GM23338 (cell line): ENCODE measurements at places on chromosomes 2 and 18. TPM values are rescaled to one million over a fixed set of nuclear protein-coding genes. Genes with fewer than 3 reads are reported as not detected.

- H3K4me1 ChIP-seq = no peaks in the 10 kb centered on the region
- DNase-seq = no peak
- H3K36me3 ChIP-seq = no peaks in the 10 kb centered on the region; the same call in 1 of the 2 replicates
- no peak overlapping the region for H3K4me3 ChIP-seq
- no peak overlapping the region for H3K27ac ChIP-seq
- no peaks in the 10 kb centered on the region for H3K27me3 ChIP-seq
Observed at GRCh38 chr2:172701250-172701649, 34.4 kb upstream of the RAPGEF4 start.

- no peaks in the 10 kb centered on the region for H3K4me1 ChIP-seq
- no peaks in the 10 kb centered on the region for H3K36me3 ChIP-seq
- no peak overlapping the region for H3K27ac ChIP-seq
- H3K4me3 ChIP-seq = no peak overlapping the region
- DNase-seq = no peak
- no peaks in the 10 kb centered on the region for H3K27me3 ChIP-seq
Observed at GRCh38 chr2:200746301-200746700, 65.4 kb upstream of the BZW1 start.

DNA sequence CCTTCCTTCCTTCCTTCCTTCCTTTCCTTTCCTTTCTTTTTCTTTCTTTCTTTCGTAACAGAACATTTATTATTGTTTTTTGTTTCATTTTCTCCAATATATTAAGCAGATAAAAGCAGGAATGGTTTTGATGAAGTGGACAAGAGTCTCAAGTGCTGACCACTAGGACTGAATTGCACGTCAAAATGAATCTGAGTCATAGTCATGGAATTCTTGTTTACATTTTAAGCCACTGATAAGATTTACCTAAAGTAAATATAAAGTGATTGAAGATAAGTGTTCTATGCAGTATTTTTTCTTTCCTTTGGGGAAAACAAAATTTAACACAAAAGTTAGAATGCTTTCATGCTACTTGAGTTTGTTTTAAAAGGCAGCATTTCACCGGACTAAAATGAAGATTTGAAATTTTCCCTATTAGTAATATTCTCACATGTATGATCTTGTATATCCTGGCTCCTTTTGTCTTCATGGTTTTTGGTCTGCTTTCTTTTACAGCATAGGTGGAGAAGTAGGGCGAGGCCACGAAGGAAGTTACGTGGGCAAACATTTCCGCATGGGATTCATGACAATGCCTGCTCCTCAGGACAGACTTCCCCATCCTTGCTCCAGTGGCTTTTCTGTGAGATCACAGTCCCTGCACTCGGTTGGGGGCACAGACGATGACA lies 113.5 kb downstream of the NYAP2 start:
- DNase-seq = no peak
- H3K27me3 ChIP-seq = no peaks in the 10 kb centered on the region
- H3K36me3 ChIP-seq = no peaks in the 10 kb centered on the region
- no peak overlapping the region for H3K27ac ChIP-seq
- H3K4me1 ChIP-seq = no peaks in the 10 kb centered on the region

GRCh38 chr2:223472771-223473170 lies 129.4 kb downstream of the SCG2 start:
- H3K4me1 ChIP-seq = no peaks in the 10 kb centered on the region
- H3K27me3 ChIP-seq = no peaks in the 10 kb centered on the region
- no peak overlapping the region for H3K4me3 ChIP-seq
- H3K36me3 ChIP-seq = no peaks in the 10 kb centered on the region
- DNase-seq = no peak
- no peak overlapping the region for H3K27ac ChIP-seq

ACADL gene
- 0.39 TPM in 1 of 2 replicates, not detected in the other for total RNA-seq

TMEM163 gene
- 0.85 and 1.1 TPM in 2 replicates for total RNA-seq

POU3F3 gene
- 0.24 TPM in 1 of 2 replicates, not detected in the other for total RNA-seq

MYO3B gene
- 0.19 and 0.42 TPM in 2 replicates for total RNA-seq

DNA sequence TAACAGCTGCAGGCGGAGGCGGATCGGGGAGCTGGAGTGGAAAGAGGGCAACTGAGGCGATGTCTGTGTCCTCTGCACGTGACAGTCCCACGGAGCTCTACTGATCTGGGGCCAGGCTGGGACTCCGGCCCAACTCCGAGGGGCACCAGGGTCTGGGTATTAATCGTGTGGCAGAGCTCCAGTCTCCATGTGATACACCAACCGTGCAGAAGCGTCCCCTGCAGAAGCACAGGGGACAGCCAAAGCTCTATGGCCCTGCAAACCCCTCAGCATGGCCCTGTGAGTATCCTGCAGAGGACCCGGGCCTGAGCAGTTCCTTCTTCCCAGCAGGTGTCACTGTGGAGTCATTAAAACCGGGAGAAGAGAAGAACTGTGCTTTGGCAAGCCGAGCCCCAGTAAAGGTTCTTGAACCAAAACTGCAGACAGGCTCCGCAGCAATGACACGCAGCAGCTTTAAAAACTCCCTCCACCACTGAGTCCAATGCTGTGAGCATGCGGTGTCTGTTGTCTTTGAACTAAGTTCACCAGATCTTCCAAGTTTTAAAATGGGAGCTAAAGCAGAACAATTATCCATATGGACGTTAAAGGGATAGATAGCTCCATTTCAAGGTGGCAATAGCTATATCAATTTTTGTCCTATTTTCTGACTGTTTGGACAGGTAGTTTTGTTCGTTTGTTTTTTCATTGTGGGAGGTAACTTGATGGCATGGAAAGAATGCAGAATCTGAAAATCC lies 79.4 kb downstream of the TMEM182 start:
- no peak overlapping the region for H3K4me3 ChIP-seq
- H3K4me1 ChIP-seq = no peaks in the 10 kb centered on the region
- no peaks in the 10 kb centered on the region for H3K36me3 ChIP-seq
- no peak overlapping the region for H3K27ac ChIP-seq
- H3K27me3 ChIP-seq = no peaks in the 10 kb centered on the region

CCDC74A gene
- 47.8 and 64.6 TPM in 2 replicates for total RNA-seq

CHN1 gene
- 30.2 and 36.5 TPM in 2 replicates for total RNA-seq

NT5C1B gene
- total RNA-seq = not detected in 2 replicates

RTP5 gene
- total RNA-seq = 0.50 TPM in 1 of 2 replicates, not detected in the other

GRCh38 chr2:68837861-68838341 lies 33.3 kb downstream of the BMP10 start:
- no peak overlapping the region for H3K4me3 ChIP-seq
- H3K36me3 ChIP-seq = no peaks in the 10 kb centered on the region
- H3K27ac ChIP-seq = no peak overlapping the region
- no peaks in the 10 kb centered on the region for H3K27me3 ChIP-seq
- H3K4me1 ChIP-seq = no peaks in the 10 kb centered on the region

DNA sequence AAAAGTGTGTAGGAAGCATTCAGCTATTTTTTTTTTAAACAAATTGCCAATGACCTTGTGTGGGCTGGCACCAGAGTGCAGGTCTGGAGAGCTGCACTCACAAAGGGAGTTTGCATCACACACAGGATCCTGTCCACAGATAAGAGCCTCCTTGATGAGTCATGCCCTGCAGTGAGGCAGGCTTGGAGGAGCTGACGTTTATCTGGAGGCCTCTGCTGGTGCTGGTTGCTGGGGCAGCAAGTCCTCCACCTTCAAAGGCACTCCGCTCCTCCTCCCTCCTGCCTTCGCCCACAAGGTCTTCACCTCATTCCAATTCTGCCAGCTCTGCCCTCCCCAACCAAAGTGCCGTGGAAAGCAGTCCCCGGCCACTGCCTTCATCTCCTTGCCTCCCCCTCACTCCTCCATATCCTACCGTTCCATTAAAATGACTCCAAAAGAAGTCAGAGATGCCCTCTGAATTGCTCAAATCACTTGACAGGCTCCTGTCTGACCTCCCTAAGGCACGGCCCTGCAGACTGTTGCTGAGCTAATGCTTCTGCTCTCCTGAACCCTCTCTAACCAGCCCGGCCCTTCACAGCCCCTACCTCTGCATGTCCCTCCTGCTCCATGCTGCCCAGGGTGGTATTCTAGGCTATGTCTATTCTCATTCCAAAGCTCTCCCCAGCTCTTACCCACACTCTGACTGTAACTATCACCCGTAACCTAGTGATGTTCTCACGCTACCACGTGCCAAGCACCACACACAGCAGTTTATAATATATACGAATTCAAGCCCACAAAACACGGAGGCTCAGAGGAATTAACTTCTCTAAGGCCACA lies 30.9 kb downstream of the LONRF2 start:
- no peaks in the 10 kb centered on the region for H3K27me3 ChIP-seq
- H3K36me3 ChIP-seq = no peaks in the 10 kb centered on the region
- no peak for DNase-seq
- H3K4me1 ChIP-seq = peaks cover under 1% of the 10 kb centered on the region

DNA sequence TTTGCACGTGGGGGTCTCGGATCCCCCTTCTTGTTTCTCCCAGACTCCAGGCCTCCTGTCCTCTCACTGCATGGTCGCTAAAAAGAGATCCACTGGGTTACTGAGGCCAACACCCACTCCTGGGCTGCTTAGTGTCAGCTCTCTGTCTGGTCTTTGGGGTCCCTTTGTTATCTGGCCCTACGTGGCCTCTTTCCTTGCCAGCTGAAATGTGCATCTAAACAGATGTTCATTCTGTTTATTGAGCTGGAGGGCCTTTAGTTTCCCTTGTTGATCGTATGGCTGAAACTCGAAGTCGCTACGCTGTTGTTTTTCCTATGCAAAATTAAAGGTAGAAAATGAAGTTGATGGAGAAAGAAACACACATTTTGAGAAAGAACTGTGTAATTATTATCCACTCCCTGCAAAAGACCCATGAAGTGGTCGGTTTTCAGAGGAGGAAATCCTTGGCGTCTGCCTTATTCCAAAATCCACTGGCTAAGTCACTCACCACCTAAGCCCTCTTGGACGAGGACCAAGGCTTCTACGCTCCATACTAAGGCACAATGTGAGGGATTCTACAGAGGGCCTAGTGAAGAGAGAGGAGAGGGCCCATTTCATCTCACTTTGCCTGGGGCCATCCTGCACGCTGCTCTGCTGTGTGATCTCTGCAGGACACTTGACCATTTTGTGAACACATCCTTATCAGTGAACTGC lies 105.3 kb downstream of the GLI2 start:
- no peak for DNase-seq
- H3K36me3 ChIP-seq = no peaks in the 10 kb centered on the region
- peaks cover 7% of the 10 kb centered on the region; the same call in 1 of the 2 replicates for H3K4me1 ChIP-seq

GRCh38 chr2:40430776-40431599 lies 20.9 kb downstream of the SLC8A1 start:
- H3K27ac ChIP-seq = no peak overlapping the region
- no peak overlapping the region for H3K4me3 ChIP-seq

DNA sequence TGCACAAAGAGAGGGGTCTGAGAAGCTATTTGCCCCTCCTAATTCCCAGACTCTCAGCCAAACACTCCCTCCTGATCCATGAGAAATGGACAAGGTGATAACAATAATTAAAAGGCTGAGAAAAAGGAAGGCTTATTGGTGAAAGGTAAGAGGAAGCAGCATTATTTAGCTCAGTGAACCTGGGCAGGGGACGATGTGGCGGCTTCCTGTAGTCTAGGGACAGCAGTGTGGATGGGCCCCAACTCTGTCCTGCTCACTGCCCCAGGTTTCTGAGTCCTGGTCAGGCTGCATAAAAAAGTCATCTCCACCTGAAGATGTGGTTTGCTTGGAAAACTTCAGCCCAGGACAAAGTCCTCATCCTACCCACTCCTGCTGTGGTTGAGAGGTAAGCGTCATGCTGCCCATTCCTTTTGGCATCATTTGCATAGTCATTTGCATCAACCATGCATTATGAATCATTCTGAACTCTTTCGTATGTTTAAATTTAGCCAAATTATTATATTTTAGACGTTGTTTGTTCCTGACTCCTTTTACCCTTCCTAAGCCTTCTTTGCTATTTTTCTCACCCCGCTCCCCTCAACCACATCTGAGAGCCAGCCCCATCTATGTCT lies 126.8 kb downstream of the CLIP4 start:
- no peak overlapping the region for H3K4me3 ChIP-seq
- H3K4me1 ChIP-seq = no peaks in the 10 kb centered on the region
- DNase-seq = no peak
- no peak overlapping the region for H3K27ac ChIP-seq
- H3K27me3 ChIP-seq = no peaks in the 10 kb centered on the region
- H3K36me3 ChIP-seq = no peaks in the 10 kb centered on the region

- H3K4me1 ChIP-seq = peaks cover 67% of the 10 kb centered on the region
- H3K27me3 ChIP-seq = no peaks in the 10 kb centered on the region
- peak overlapping the region; percentile 75 for H3K27ac ChIP-seq
- peak overlapping the region; percentile 11; the same call in 1 of the 2 replicates for H3K4me3 ChIP-seq
- H3K36me3 ChIP-seq = no peaks in the 10 kb centered on the region
Observed at GRCh38 chr2:58976375-58977071, 735.4 kb upstream of the FANCL start.

- no peaks in the 10 kb centered on the region for H3K36me3 ChIP-seq
- no peaks in the 10 kb centered on the region for H3K27me3 ChIP-seq
- no peak overlapping the region for H3K4me3 ChIP-seq
- H3K4me1 ChIP-seq = no peaks in the 10 kb centered on the region
- no peak overlapping the region for H3K27ac ChIP-seq
Observed at GRCh38 chr2:217242947-217243346, 383.1 kb upstream of the TNP1 start.

DNA sequence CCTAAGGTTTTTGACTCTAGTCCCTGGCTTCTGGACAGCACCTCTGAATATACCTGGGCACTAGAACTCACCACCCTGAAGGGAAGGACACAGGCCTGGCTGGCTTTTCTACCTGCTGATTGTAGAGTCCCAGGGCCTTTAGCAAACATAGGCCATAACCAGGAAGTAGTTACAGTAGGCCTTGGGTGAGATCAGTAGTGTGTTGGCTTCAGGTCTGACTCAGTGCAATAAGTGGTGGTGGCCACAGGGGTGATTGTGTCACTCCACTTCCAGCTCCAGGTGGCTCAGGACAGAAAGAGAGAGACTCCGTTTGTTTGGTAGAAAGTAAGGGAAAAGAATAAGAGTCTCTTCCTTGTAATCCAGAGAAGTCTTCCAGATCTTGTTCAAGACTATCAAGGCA lies 101.7 kb upstream of the LGALSL start:
- H3K4me1 ChIP-seq = no peaks in the 10 kb centered on the region
- DNase-seq = no peak
- H3K27me3 ChIP-seq = no peaks in the 10 kb centered on the region
- H3K4me3 ChIP-seq = no peak overlapping the region

- DNase-seq = no peak
- no peak overlapping the region for H3K27ac ChIP-seq
- H3K27me3 ChIP-seq = no peaks in the 10 kb centered on the region
- H3K36me3 ChIP-seq = no peaks in the 10 kb centered on the region
- H3K4me3 ChIP-seq = no peak overlapping the region
Observed at GRCh38 chr2:23419171-23420090, 34.5 kb downstream of the KLHL29 start.

DNA sequence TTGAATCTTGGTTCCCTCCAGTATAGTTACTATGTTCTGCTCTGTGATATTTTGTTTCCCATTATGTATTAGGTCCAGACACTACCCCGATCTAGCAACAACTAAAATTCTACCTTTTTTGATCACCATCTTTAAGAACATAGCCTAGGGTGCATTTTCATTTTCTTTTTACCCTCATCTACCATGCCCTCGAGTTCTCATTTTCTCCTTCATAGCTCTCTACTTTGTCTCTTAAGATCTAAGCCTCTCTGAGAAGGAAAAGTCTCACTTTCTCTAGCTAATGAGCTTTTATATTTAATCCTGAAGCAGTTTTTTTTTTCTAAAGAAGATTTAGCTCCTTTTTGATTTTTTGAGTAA lies 1089.4 kb upstream of the SLC39A10 start:
- no peak for DNase-seq
- H3K36me3 ChIP-seq = no peaks in the 10 kb centered on the region
- no peak overlapping the region for H3K4me3 ChIP-seq
- no peak overlapping the region for H3K27ac ChIP-seq
- no peaks in the 10 kb centered on the region for H3K27me3 ChIP-seq
- no peaks in the 10 kb centered on the region for H3K4me1 ChIP-seq
